ENCODE measurements at places on chromosomes 3 and 15.

DNA sequence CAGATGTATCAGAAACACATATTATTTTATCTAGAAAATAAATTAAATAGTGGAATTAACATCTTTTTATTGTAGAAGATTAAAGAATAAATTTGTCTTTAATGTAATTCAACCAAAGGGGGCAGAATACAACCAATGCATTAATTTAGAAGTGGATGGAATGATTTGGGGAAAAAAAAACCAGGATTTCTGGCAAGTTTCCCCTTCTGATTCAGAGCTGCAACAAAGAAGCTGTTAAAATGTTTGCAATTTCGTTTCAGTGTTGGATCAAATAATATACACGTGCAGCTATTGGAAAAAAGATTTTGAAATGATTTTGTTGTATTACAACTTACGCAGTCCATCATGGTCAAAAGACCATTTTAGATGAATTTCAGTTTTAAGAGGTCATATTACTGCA, 71.6 kb upstream of the ZNF280D start:
- DNase-seq: no peak

DNA sequence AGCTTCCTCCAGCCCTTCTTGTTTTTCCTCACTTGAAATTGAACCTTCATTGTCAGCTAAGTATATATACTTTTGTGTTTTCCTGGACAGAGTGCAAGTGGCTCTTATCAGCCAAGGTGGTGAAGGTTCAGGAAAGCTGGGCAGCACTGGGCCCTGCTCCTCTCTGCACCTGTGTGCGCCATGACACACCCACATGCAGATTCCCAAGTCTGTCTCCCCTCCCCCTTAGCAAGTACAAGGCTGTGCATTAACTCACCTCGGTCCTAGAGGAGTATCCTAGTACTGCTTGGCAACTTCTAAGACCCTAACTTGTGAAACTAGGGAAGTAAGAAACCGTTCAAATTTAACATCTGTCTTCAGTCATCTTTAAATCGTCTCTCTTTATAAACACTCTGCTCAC, 85.8 kb downstream of the SLC49A4 start:
- no peak for DNase-seq

- no peak for DNase-seq
Observed at GRCh38 chr3:17577796-17578520, 164.5 kb downstream of the TBC1D5 start.

- DNase-seq: no peak
Observed at GRCh38 chr3:77169823-77170222, 129.9 kb downstream of the ROBO2 start.

GRCh38 chr3:170534227-170534626, 51.6 kb downstream of the SLC7A14 start:
- DNase-seq: no peak

DNA sequence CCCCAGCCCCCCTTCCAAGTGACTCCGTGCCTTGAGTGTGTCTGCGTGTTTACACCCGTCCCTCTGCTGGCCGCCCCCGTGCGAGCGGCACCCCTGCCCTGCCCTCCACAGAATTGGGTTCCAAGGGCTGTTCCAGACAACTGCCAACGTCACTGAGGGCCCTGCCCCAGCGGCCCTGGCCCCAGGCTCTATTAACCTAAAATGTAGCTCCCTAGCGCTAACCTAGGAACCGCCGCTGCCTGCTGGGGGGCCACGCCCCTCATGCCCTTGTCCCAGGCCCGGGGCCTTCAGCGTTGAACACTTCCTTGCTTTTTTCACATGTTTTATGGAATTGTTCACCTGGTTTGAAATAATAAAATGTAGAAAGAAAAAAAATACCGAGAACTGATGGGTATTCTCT, 10.0 kb upstream of the SEMA3B start:
- no peak for DNase-seq

All from stimulated activated CD4-positive, alpha-beta T cell treated with anti-CD3 and anti-CD28 coated beads, TNF-alpha, amount 100 ng/mL, for 4 hours (primary cell).